ENCODE measurements at places on chromosomes 3 and 15.

- no peak for DNase-seq
These were observed 8.4 kb downstream of the MED12L start for GRCh38 chr3:151093905-151094304.

DNA sequence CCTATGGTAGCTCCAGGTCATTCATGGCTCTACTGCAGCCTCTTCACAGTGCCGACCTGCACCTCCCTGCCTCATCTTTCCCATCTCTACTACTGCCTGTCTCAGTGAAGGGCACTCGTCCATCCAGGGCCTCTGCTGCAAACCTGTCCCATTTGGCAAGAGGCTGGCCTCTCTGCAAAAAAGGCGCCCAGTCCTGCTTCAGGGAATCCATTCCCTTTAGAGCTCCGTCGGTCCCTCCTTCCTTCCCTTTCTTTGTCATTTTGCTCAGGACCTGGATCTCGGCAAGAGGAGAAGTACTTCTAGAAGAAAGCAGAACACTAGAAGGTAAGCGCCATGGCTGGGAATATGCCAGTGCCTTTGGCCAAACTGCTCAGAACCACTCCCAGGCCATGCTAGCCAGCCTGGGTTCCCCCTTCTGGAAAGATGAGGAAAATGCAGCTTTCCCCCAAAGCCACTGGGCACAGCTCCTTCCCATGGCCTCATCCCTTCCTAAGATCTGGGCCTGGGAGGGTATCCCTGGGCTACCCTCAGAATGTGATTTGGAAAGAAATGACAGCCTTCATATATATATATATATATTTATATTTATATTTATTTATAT is 6.4 kb upstream of the ISL2 start:
- no peak for DNase-seq

- no peak for DNase-seq
These were observed 3.5 kb upstream of the SLC6A1 start for GRCh38 chr3:10988991-10989484.

DNA sequence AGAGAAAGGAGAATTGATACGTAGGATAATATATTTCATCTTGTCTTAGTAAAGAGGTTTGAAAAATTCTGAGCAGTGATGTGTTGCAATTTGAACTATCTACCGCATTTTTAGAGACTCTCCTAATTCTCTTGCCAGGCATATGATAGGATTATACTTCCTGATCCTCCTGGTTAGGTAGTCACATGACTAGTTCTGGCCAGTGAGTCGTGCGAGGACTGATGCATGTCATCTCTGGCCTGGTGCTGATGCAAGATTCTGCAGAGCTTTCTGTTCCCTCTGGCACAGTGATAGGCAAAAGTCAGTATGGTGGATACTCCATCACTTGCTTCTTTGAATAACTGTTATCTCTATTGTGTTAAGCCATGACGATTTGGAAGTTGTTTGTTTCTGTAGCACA is 277.6 kb upstream of the NAALADL2 start:
- no peak for DNase-seq

GRCh38 chr3:10558736-10559135 is 53.4 kb upstream of the ATP2B2 start:
- DNase-seq = no peak

- DNase-seq = no peak
These were observed 173.2 kb upstream of the CHRM5 start for GRCh38 chr15:33795070-33795469.

GRCh38 chr3:122353215-122353614 is 28.2 kb downstream of the CSTA start:
- no peak for DNase-seq
